Stimulated activated CD4-positive, alpha-beta T cell treated with anti-CD3 and anti-CD28 coated beads, Interleukin-1b, Interleukin-23, amount 100 ng/mL, for 1 hour (primary cell): ENCODE measurements at places on chromosomes 5 and 9.
A peak's percentile ranks its signal among the peaks of the same experiment; 100 is the strongest.

DNA sequence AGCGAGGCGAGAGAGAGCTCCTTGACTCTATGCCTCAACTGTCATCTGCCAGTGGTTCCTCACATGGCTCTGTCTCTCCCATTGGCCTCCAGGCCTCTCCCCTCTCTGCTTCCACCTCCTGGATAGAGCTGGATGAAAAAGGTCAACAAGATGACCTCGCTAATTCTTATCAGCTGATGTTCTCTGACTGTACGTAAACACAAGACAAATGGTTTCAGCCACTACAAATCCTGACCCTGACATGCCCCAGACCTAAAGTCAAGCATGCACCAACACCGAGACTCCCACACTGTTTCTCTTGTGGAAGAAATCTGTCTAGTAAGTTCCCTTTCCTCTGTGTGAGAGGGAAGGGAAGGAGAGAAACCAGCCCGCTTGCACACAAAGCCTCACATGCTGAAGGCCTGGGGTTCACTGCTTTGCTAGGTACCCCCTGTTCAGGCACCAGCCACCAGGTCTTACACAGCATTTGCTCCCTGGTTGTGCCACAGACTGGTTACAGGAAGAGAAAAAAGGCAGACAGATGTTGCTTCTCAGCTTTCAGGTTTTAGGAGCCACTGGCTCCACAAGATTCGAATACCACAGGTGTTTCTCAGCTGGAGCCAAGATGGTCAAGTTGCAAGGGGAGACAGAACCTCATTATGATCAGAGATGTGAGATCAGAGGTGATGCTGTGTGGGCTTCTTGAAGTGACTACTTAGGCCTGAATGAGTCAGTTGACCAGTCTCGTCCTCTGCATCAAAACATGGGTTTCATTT, 592.5 kb downstream of the CCDC171 start:
- no peak for DNase-seq

- peak; percentile 30 for DNase-seq
Measured at GRCh38 chr9:137406876-137407589, 15.9 kb downstream of the EXD3 start.

DNA sequence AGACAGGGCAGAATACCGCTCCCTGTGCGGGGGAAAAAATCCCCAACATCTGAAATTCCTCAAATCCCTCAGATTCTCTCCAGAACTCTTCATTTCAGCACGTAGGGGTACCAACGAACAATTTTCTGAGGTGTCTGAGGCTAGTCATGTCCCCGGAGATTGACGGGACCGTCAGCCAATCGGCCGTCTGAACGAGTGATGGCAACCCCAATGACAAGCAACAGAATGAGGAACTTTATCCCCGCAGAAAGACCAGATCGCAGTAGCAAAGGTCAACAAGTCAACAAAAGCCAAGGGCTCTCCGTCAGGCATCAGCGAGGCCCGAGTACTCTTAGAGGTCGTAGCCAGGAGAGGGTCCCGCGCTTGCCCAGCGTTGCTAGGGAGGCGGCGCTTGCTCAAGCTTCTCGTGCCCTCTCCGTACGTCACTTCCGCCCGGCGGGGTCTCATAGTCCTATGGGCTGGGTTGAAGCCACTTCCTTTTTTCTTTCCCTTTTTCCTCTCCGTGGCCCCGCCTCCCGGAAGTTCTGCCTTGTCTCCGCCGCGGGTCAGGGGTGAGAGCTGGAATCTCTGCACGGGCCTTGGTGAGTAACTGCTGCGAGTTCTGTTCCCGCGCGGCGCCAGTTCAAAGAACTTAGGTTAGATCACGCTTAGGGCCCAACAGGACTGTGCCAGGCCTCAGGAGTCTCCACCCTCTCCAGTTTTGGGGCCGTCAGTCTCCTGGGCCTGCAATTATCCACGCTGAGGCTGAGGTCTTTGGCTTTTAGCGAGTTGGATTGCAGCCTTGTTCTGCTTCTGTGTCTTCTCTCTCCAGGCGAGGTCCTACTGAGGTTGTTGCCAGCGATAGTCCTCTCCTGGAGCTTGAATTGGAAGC, at the start of gene RNF20:
Gene RNF20, plus strand, starts transcription at position 520 of the 871 bp plus-strand sequence. CDS start 1,571 bp downstream, outside the sequence.
- peak; percentile 94 for DNase-seq

- DNase-seq: no peak
Measured at GRCh38 chr5:52712354-52712753, 75.4 kb upstream of the ITGA1 start.

DNA sequence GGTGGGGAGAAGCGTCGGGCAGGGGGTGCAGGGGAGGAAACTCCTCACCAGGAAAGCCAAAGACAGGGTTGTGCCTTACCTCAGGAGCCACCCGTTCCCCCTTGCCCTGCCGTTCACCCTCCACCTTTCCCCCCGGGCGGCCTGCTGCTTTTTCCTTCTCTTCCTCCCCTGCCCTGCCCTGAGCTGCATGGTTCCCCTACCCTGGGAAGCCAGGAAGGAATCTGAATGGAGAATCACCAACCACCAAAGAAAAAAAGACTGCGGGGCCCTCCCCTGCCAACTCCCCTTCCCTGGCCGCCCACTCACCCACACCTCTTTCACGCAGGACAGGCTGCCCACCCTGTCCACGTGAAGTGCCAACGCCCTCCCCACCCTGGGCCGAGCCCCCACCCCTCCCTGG, 820 bp upstream of the NFX1 start:
- DNase-seq: no peak

GRCh38 chr9:34086864-34087263, 38.2 kb upstream of the UBAP2 start:
- no peak for DNase-seq

DNA sequence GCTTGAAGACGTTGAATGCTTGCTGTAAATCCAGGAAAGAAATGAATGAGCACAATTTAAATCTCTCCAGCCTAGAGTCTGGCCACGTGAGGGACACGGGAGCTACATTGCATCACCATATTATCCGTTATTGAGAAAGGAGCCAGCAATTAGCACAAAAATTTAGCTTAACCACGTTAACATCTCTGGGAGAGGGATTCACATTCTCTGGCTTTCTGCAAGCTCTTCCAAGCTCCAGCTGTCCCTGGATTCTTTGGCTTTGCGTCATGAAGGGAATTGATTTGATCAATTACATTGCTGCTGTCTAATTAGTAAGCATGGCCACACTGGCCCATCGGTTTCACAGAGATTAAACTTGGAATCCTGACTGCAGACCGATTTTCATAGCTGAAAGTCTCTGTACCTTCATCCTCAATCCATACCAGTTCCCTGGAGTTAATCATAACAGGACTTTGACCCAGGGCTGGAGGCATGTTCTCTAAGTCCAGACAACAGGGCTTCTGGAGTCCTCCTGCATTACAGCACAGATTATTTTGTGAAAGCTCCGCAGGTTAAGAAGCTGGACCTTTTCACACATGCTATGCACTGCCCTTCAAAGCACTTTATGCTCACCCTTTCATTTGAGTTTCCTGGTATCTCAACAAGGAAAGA, 31.6 kb downstream of the ADRA1B start:
- no peak for DNase-seq

DNA sequence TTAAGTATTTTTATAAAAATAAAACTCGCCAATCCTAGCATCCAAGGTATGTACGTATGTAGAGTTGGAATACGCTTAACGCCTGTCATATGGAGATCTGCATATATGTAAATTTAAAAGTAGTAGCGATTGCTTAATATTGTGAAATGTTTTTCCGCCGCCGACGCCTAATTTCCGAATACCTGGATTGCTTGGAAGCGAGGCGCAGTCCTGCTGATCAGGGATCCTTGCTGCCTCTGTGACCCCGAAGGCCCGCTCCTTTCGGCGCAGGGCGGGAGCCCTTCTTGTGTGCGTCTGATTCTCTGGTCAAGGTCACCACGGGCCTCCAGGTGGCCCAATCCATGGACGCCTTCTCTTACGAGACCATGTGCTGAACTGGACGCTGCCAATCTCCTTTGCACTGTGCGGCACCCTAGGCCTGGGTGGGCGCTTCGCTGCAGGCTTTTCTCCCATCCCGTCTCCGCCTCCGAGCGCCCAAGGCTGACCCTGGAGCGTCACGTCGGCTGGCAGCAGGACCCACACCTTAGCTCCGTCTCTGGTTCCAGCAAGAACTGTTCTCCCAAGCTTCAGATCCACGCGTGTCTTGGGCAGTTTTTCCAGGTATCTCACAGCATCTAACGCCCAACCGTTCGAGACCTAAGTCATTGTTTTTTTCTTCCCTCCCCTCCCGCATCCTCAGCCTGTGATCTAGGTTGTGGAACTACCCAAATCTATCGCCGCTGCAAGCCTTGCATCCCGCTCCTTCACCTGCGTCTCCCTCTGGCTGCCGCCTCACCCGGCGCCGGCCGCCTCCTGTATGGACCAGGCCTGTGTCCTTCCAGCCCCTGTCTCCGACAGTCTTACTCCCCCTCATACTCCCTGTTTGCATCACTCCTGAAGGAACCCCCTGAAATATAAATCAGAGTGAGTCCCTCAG, 3.6 kb upstream of the TRIM41 start:
- DNase-seq: no peak

DNA sequence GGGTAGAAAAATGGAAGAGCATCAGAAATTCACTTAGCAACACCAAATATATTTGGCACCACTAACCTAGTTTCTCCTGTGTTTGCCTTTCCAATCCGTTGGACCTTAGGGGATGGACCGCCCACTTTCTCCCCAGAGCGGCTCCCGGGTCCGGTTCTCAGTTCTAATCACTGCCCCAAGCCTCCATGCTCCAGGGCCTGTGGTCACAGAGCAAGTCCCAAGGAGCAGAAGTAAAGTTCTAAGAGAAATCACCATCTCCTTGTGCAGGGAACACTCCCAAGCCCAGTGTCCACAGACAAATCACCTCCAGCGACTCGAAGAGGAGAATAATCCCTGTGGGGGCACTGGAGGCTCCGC, 728 bp upstream of the SLC1A1 start:
- no peak for DNase-seq

- DNase-seq: no peak
Measured at GRCh38 chr9:128548876-128549275, 3.5 kb upstream of the SPTAN1 start.

- DNase-seq: no peak
Measured at GRCh38 chr5:6484446-6484845, 35.8 kb downstream of the UBE2QL1 start.

- no peak for DNase-seq
Measured at GRCh38 chr5:68066277-68066955, 149.1 kb upstream of the PIK3R1 start.

- no peak for DNase-seq
Measured at GRCh38 chr5:32785611-32786254, 74.6 kb downstream of the NPR3 start.
